Posterior cingulate gyrus (tissue), 11 donors: ENCODE measurements at places on chromosomes 3 and 15.

- DNase-seq = no peak
Observed at GRCh38 chr15:33837294-33837693, 131.0 kb upstream of the CHRM5 start.

DNA sequence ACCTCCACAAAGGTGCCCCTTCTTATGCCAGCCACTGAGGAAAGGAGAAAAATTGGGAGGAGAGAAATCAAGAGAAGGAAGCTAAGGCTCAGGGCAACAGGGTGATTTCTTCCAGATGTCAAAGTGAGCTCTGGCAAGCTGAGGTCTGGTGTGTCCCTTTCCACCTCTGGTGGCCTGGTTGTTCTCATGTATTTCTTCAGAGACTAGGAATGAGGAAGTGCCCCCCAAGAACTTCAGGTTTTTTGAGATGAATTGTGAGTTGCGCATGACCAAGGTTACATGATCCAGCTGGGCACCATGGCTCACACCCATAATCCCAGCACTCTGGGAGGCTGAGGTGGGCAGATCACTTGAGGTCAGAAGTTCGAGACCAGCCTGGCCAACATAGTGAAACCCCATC, 5.6 kb downstream of the RAB6B start:
- DNase-seq = no peak

DNA sequence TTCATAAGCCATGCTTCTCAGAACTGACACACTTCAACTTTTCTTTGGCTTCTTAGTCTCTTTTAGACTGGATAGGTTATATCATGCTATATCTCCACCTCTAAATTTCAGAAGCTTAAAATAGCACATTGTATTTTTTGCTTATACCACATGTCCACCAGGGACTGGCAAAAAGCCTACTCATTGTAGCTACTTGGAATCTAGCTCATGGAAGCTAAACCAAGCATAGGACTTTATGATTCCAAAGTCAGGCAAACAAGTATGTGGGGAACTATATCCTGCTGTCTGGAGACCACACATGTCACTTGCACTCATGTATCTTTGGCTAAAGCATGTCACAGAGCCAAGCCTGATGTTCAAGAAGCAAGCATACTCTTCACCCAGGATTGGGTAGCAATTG, 245.0 kb upstream of the RASGRP1 start:
- no peak for DNase-seq

DNA sequence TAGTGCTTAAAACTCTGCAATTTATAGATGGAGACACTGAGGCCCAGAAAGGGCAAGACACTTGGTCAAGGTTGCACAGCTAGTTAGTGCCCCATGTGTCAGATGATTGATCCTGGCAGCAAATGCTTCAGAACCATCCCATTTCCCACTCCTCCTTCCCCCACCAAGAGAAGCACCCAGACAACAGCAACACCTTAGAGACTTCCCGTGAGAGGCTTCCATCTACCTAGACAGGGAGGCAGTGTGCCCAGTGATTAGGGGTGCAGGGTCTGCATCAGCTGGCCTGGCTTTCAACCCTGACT, 77.6 kb downstream of the CORO2B start:
- DNase-seq = no peak

DNA sequence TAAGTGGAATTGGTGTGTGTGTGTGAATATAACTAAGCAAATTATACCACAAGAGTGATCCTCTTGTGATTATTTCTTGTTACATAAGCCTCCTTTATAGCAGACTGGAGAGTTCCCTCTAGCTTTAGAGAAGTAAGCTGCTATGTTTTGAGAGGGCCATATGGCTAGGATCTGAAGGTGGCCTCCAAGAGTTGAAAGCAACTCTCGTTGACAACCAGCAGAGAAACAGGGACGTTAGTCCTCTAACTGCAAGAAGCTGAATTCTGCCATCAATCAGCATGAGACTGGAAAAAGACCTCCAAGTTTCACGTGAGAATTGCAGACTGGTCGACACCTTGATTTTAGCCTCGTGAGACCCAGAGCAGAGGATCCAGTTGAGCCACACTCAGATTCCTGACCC, 278.5 kb upstream of the ZNF717 start:
- DNase-seq = no peak

DNA sequence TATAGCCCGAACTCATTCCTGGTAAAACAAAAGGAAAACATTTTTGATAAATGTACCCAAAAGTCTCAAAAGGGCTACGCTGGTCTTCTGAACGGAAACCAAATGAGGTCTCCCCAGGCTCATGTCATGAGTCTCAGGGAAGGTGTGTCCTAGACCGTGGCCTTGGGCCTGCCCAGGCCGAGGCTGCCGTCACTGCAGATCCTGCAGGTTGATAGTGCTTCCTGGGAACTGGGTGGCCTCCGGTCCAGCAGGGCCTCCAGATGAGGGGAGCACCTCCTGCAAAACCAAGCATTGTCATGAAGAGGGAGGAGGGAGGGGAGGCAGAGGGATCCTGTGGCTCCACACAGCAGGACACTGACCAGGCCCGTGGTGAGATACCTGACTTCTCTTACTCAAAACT, 37.5 kb downstream of the ZXDC start:
- no peak for DNase-seq

DNA sequence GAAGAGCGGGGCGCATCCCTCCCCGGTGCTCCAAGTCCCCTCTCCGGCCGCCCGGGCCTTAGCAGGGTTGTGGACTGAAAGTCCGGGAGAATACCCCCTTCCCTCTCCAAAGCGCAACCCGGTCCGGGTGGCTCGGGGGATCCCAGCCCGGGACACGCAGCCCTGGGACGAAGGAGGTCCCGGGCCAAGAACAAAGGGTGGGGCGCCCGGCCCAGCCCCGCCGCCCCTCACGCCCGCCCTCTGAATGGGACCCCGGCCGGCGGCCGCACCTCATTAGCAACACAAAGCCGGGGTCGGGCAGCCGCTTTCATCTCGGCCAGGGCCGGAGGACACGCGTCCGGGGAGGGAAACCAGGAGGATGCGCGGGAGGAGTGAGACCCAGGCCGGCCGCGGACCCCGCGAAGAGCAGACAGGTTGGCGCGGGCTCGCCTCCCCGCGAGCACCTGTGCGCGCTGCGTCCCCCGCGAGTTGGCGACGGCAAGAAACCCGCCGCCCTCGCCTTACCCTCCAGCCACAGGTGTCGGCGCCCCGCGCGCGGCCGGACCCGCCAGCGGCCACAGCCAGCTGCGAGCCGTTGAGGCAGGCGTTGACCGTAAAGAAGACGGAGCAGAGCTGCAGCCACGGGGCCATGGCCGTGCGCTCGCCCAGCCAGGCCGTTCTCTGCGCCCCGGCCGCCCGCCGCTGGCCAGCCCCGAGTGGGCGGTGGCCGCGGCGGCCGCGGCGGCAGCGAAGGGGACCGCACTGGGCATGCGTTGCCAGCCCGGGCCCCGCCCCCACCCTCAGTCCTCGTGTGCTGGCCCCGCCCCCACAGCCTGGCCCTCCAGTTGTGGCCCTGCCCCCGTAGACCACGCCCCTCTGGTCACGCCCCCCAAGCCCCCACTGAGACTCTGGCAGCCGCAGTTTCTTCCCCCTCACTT, at the start of gene IL17RD:
TSS of gene IL17RD (minus strand) at position 697 of the 917 bp plus-strand sequence. CDS start at position 630, 67 bp downstream.
- peak; percentile 54 for DNase-seq

- DNase-seq = no peak
Observed at GRCh38 chr3:18489939-18490338, 64.8 kb upstream of the SATB1 start.

DNA sequence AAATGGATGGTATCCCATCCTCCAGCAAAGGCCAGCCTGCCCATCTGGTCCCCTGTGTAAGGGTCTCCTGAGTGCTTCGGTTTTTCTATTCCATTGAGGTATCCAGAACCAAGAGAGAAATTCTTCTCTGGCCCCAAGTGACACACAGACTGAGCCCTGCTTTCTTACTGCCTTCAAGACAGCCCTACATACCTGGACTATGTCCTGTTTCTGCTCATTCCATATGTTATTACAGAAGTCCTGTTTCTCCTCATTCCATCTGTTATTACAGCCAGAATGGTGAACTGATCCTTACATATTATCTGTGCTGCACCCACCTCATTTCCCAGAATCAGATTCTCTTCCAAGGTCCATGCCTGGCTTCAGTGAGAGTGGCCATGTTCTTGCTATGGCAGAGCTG, 115.2 kb downstream of the DCLK3 start:
- no peak for DNase-seq

DNA sequence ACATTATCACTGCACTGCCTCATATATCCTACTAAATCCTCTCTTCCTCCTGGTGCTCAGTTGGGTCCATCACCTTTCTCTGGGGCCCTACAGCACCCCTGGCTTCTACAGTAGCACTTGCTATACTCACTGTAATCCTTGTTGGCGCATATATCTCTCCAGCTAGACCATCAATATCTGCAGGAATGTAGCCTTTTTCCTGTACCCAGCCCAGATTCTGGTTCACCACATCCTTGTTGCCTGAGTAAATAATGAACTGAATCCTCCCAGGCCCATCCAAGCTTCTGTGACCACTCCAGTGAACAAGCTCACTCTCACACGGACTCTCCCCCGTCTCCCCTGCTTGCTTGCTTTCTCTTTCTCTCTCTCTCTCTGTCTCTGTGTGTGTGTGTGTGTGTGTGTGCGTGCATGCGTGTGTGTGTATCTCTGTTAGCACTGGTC, 62.5 kb upstream of the LIPC start:
- DNase-seq = no peak

DNA sequence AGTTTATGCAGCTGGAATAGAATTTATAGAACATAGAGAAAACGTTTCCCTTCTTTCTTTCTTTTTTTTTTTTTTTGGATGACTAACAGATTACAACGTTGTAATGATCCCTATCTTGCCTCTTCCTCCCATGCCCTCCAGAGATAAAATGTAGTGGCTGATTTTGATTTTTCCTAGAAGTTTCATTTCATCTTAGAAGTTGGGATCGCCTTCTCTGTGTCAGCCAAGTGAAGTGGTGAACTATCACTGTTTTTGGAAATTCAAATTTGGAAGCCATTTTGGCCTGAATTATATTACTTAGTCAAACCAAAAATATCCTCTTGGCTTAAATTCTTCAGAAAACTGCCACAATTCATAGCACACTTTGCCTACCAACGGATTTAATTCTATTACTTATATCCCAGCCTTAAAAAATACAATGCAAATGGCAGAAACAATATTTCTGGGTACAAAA, 1025.5 kb upstream of the NR2F2 start:
- DNase-seq = no peak

- DNase-seq = no peak
Observed at GRCh38 chr3:5072100-5072816, 49.8 kb upstream of the ARL8B start.

- no peak for DNase-seq
Observed at GRCh38 chr15:23686466-23687142, 501 bp downstream of the NDN start.

DNA sequence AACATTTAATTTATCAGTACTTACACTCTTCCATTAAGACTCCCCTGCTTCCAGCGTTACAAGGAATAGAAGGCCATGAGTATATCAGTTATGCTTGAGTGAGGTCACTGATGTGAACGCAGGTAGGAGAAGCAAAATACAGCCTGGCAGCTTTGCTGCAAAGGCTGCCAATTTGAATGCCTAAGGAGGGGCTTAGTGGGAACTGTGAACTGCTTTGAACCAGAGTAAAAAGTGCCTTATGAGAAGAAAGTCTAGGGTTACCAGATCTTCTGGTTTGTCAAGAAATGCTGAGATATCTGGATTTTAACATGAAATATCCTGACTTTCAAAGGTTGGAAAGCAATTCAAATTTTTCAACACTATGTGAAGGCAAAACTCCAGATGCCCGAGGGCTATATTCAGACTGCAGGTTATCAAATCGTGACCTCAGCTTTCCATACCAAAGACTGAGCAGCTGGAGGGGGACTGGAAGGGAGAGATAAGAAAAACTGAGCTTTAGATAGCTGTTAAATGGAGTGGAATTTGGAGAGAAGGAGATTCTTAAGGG, 446.3 kb upstream of the NECTIN3 start:
- no peak for DNase-seq

DNA sequence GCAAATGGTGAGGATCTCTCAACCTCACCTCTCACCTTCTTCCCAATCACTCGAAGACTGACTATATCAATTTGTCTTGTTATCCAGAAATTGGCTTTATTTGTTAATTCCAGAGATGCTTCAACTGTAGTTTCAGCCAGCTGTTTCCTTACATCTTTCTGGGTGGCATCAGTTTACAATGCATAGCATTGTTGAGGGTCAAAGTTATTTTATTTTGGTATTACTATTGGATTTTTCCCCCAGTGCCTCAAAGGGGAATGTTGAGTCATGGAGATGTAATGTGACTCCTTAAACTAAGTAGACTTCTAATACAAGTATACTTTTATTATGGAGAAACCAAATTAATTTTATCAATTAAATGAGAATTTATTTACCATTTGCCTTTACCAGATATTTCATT, 351.6 kb downstream of the TIGIT start:
- no peak for DNase-seq

- DNase-seq = peak; percentile 46
Observed at GRCh38 chr3:68007621-68008226, 353.3 kb upstream of the SUCLG2 start.

DNA sequence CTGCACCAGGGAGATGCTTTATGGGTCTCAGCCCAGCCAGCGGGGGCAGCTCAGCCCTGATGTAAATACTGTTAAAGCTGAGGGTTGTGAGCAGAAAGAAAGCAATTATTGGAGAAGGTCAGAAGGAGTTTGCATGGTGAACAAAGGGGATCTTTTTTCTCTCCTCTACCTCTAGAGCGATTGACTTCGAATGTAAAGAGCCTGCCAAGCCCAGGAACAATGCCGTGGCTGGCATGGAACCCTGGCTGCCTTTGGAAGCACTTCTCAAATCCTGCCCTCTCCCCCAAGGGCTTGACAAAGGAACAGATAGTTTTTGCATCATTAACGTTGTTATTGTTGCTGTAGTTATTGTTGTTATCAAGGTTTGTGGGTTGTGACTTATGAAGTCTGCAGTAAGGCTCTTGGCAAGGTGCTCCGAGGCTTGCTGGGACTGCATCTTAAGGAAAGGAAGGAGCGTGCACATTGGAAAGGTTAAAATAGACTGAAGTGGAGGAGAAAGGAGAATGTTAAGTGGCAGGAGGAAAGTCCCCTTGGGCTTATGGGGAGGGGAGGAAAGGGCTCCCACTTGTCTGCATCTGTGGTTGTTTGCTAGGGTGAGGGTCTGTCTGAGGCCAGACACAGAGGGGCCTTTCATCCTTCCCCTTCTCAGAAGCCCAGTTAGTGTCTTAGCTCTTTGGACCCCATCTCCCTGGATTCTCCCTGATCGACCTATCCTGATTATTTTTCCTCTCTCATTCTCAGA, 16.7 kb downstream of the PDIA5 start:
- no peak for DNase-seq

GRCh38 chr3:151879037-151879436, 5.6 kb downstream of the SUCNR1 start:
- no peak for DNase-seq

DNA sequence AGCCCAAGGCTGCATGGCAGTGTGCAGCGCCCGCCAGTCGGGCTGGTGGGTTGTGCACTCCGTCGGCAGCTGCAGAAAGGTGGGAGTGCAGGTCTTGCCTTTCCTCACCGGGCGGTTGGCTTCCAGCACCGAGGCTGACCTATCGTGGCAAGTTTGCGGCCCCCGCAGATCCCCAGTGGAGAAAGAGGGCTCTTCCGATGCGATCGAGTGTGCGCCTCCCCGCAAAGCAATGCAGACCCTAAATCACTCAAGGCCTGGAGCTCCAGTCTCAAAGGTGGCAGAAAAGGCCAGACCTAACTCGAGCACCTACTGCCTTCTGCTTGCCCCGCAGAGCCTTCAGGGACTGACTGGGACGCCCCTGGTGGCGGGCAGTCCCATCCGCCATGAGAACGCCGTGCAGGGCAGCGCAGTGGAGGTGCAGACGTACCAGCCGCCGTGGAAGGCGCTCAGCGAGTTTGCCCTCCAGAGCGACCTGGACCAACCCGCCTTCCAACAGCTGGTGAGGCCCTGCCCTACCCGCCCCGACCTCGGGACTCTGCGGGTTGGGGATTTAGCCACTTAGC, 4.3 kb downstream of the ISL2 start:
- DNase-seq = no peak
